ENCODE measurements at places on chromosomes 3 and 15.

DNA sequence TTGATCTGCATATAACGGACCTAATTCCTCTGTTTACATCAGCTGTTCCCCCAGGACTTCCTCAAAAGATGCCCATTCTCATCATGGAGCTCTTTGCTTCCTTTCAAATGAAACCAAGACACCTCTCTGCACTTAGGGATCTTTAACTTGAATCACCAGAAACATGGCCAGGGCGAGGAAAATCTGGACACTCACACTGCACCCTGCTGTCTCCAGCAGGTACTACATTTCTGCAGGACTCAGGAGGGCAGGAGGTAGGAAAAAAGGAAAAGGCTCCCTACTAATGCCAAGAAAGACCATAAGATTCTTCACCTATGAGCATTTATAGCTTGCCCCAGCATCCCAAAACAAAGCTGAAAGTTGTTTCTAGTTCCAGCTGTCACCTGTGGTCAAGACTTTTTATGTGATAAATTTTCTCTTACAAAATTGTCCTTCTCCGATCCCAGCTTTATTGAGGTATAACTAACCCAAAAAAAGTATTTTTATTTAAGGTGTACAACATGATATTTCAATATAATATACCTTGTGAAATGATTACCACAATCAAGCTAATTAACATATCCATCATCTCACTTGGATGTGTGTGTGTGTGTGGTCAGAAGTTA is 87.3 kb upstream of the C15orf61 start:
- peak; percentile 21 for DNase-seq

DNA sequence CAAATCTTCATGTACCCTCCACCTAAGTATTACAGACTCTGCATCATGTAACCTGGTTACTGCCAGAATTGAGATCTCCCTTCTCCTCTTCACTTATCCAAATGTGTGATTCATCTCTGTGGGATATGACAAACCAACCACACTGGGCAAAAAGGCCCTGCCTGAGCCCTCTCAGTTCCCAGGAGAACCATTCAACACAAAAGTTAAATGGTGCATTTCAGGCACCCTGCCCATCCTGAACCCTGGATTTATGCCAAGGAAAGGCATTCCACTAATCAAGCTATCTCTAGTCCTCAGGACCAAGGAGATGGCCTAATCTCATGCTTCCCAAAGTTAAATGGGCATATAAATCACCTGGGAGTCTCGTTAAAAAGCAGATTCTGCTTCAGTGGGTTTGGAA is 108.5 kb downstream of the TNIK start:
- peak; percentile 56 for DNase-seq

DNA sequence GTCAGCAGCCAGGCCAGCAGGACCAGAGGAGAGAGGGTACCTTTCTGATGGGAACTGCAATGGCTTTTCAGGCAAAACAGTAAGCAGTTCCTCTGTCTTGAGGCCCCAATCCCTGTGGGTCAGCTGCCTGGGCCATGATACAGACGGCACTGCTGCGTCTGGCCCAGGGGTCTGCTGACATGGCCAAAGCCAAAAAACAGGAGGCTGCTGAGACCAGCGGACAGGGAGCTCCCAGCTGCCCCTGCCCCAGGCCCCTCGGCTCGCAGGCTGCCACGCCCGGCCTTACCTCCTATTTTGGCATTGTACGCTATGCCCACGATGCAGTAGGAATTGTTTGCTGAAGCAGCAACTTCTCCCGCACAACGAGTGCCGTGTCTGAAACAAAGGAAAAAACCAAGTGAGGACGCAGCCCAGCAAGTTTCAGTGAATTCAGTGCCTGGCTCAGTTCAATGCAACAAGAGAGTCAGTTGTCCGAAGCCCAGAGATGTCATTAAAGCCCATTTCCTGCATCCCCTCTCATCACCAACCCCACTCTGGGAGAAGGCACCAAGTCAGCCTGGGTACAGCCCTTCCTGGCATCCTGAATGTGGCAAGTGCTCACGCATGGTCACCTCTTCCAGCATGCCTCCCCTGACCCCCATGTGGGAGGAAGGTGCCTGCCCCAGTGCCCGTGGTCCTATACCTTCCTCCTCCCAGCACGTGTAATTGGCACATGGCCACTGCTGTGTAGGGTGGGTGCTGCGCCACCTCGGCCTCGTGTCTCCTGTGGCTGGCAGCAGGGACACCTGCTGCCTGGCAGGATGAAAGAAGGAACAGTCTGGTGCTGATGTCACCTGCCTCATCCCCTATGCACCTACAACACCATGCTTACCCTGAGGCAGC is 61.7 kb downstream of the PCSK6 start:
- no peak for DNase-seq

- DNase-seq: no peak
Measured at GRCh38 chr3:149763565-149764195, 11.4 kb upstream of the COMMD2 start.

GRCh38 chr15:69568173-69569009 is 115.8 kb downstream of the RPLP1 start:
- peak; percentile 13 for DNase-seq

GRCh38 chr15:66515901-66516322 is 10.8 kb downstream of the ZWILCH start:
- no peak for DNase-seq

Data from fibroblast of the conjunctiva (primary cell).